ENCODE measurements at places on chromosomes 12 and 14.
A peak's percentile ranks its signal among the peaks of the same experiment; 100 is the strongest.

- DNase-seq, result no peak
These were observed 7.9 kb upstream of the PLBD1 start for GRCh38 chr12:14575585-14575984.

DNA sequence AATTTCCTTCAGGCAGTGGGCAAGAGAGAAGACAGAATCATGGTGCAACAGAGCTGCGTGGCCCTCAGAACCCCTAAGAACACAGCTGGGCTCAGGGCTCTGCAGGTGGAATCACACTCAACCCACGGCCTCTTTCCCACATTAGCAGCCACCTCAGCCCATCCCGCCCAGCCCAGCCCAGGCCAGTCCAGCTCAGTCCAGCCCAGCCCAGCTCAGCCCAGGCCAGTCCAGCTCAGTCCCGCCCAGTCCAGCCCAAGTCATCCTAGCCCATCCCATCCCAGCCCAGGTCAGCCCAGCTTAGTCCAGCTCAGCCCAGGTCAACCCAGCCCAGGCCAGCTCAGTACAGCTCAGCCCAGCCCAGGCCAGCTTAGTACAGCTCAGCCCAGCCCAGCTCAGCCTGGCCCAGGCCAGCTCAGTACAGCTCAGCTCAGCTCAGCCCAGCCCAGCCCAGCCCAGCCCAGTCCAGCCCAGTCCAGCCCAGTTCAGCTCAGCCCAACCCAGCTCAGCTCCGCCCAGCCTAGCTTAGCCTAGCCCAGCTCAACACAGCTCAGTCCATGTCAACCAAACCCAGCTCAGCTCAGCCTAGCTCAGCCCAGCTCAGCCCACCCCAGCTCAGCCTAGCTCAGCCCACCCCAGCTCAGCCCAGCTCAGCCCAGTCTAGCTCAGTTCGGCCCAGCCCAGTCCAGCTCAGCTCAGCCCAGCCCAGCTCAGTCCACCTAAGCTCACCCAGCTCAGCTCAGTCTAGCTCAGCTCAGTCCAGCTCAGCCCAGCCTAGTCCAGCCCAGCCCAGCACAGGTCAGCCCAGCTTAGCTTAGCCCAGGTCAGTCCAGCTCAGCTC is 183.1 kb downstream of the TMEM121 start:
- DNase-seq, result no peak

GRCh38 chr14:67908052-67908754 is 88.6 kb downstream of the RAD51B start:
- peak; percentile 35 for DNase-seq

- DNase-seq, result peak; percentile 90
These were observed 465.4 kb downstream of the NPAS3 start for GRCh38 chr14:33404054-33404453.

GRCh38 chr14:69152181-69152901 is 578 bp downstream of the DCAF5 start:
- peak; percentile 61 for DNase-seq

DNA sequence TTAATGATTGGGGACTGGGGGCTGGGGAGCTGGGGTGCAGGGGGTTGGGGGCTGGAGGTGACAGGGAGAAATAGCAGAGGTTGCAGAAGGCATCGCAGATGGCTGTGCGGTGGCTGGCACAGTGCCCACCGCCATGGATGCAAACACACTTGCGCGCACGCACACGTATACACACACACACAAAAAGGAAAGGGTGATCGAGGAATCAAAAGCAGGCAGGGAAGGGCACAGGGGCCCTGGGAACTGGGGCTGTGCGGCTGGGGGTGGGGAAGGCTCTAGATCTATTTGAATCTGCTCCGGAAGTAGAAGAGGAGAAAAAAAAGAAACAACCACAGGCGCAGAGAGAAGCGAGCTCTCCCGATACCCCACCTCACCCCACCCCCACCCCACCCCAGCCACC is 39.4 kb downstream of the ZFHX2 start:
- no peak for DNase-seq

GRCh38 chr14:54928216-54928615 is 25.6 kb upstream of the GCH1 start:
- DNase-seq, result no peak

GRCh38 chr14:31510222-31510621 is 22.4 kb upstream of the GPR33 start:
- peak; percentile 9 for DNase-seq

GRCh38 chr14:105495990-105496830 is 5.2 kb downstream of the TEDC1 start:
- no peak for DNase-seq

- DNase-seq, result no peak
These were observed 39.4 kb upstream of the BTG1 start for GRCh38 chr12:92185052-92185451.

- DNase-seq, result no peak
These were observed 185.6 kb downstream of the TBX5 start for GRCh38 chr12:114220311-114220710.

DNA sequence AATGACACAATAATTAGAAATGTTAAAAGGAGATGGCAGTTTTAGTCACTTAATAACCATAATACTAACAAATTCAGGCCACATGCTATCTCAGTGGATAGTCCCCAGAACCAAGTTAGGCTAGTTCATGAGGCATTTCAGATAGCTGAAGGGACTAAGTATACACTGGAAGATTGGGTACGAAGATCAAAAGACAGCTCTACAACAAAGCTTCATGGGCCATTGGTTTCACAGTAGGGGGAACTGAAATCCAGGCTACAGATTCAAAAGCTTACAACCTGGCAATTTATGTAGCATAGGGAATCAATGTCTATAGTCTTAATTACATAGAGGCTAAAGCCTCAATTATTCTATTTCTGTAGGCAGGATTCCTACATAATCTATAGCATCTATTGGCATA is 343.0 kb downstream of the RGS6 start:
- DNase-seq, result no peak

DNA sequence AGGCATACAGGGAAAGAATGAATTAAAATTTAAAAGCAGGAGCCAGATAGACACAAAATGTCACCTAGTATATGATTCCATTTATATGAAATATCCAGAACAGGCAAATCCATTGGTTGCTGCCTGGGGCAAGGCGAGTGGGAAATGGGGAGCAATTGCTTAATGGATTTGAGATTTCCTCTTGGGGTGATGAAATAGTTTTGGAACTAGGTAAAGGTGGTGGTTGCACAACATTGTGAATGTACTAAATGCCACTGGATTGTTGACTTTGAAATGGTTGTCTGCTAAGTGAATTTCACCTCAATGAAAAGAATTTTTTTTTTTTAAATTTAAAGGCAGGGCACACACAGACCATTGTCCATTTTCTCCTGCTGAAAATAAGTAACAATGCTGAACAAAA is 61.9 kb downstream of the ABCC9 start:
- no peak for DNase-seq

DNA sequence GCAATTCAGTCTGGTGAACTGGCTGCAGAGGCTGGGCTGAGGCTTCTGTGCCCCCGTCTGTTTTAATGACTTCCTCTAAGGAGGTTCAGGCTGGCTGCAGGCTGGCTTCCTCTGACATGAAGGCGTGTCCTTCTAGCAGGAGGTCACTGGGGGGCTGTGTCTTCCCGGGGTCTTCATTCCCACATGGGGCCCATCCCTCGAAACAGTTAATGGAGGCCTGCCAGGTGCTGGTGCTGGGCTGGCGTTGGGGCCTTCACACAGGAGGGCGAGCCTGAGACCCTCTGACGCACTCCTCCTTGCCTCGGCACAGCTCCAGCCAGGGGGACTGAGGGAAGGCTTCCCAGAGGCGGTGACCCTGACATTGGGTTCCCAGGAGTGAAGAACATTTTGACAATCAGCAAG is 57.7 kb upstream of the DLK1 start:
- no peak for DNase-seq

DNA sequence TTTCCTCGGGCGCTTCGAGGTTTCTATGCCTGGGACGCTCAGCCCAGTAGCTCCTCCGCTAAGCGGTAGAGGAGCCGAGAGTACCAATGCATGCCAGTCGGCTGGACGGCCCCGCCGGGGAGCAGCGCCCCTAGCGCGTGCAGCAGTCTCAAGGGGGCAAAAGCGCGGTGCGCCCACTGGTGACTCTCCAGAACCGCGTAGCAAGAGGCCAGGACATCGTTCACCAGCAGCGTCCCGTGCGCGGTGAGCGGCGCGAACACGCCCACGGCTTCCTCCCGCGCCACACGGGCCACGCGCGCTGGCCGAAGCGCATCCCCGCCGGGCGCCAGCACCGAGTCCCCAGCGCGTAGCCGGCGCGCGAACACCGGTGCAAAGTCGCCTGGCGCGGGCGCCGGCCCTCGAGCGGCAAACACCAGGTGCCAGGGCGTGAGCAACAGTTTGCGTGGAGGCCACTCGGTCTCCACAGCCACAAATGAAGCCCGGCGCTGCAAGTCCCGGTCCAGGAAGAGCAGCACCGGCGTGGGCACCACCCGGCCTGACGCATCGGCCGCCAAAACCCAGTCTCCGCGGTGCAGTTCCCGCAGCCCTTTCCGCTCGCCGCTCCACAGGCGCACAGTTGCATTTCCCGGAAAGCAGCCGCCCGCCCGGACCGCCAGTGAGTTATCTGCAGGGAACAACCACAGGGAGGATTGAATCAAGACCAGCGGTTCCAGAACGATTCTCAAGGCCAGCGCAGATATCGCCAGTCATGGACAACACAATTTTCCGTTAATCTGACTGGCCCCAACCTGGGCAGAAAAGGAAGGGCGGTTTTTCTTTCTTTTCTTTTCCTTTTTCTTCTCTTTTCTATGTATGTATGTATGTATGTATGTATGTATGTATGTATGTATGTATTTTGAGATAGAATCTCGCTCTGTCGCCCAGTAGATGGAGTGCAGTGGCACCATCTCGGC is 4.5 kb downstream of the DHH start:
- peak; percentile 44 for DNase-seq

GRCh38 chr12:24328261-24328660 is 378.8 kb upstream of the SOX5 start:
- DNase-seq, result no peak

GRCh38 chr12:32148372-32148771 is 41.7 kb downstream of the BICD1 start:
- DNase-seq, result peak; percentile 32

- no peak for DNase-seq
These were observed 14.4 kb upstream of the SERPINA10 start for GRCh38 chr14:94307410-94307992.

GRCh38 chr14:45144658-45145057 is 8.9 kb downstream of the FANCM start:
- DNase-seq, result no peak

GRCh38 chr14:35532783-35533356 is 1.1 kb upstream of the INSM2 start:
- no peak for DNase-seq
